SJSA1 (cell line): ENCODE measurements at places on chromosomes 4 and X. TPM values are rescaled to one million over a fixed set of nuclear protein-coding genes. Genes with fewer than 3 reads are reported as not detected.

DNA sequence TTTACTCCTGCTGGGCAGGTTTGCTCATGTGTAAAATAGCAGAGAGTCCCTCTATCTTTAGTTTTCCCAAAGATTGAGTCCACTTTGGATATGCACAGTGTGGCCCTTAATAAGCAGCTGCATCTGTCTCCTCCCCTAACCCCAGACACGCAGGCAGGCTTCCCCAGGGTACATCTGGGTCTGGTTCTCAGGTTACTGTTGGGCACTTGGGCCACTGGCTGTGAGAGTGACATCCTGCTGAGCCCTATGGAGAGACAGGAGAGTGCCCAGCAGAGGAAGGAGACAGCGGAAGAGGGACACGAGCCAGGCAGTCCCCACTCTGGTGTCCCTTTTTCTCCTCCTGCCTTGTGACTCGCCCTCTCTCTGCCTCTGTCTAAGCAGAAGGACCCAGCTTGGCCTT, 16.0 kb downstream of the XK start:
- DNase-seq: no peak

DNA sequence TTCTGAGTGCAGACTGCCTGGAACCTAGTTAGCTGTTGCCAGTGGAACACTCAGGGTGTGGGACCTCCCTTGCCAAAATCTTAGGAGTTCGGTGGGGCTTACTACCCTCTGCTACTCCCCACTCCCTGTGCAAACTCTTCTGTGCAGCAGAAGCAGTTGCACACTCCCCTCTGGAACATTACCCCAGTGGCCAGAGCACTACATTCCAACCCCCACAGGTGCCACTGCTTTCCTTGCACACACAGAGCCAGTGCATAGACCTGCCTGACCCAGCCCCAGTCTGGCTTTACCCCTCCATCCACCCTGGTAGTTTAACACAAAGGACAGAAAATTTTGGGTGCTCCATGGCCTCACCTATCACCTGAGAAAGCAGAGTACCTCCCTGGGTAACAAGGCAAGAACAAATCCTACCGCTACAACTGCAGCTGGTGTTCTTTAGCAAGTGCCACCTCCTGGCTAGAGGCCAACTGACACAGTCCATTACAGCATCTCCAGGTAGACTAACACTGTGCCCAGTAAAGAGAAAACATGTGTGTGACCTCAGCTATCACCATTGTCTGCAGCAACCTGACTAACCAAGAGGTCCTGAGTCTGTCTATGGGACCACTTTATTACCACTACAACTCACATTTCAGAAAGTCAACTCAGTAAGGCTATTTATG, 11.5 kb upstream of the RASSF6 start:
- DNase-seq: no peak

The USP26 gene
- not detected in 2 replicates for total RNA-seq

DNA sequence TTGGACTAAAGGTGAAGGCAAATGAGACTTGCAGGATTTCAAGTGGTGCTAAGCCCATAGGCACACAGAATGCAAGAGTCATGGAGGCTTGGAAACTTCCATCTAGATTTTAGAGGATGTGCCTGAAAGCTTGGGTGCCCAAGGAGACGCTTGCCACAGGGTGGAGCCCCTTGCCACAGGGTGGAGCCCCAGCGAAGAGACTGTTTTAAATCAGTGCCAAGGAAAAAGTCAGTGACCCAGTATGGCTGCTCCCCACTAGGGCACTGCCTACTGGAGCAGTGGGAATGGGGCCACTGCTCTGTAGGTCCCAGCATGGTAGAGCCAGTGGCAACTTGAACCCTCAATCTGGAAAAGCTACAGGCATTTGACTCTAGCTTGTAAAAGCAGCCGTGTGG, 794.2 kb upstream of the LCORL start:
- no peak for DNase-seq

GRCh38 chrX:43505769-43506168, 150.3 kb upstream of the MAOA start:
- DNase-seq: no peak

The TCEAL7 gene
- total RNA-seq: not detected in 2 replicates

- no peak for DNase-seq
Observed at GRCh38 chrX:101025126-101025525, 26.8 kb downstream of the TRMT2B start.
